ENCODE measurements at places on chromosomes 1 and 21.

DNA sequence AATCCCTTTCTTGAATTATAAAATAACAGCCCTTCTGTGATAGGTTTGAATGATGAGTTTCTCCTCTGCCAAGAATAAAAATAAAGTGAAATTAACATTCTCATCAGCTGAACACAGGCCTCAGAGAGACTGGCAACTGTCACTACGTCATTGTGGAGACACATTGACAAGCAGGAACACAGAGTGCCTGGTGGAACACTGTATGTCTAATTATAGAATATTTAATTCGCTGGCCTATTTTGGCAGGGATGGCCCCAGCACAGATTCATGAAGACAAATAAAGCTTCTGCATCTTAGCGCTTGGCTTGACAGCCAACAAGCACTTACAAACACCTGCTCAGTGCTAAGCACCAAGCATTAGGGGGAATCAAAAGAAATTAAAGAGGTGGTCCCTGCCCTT, 52.0 kb upstream of the SMYD2 start:
- no peak for DNase-seq

DNA sequence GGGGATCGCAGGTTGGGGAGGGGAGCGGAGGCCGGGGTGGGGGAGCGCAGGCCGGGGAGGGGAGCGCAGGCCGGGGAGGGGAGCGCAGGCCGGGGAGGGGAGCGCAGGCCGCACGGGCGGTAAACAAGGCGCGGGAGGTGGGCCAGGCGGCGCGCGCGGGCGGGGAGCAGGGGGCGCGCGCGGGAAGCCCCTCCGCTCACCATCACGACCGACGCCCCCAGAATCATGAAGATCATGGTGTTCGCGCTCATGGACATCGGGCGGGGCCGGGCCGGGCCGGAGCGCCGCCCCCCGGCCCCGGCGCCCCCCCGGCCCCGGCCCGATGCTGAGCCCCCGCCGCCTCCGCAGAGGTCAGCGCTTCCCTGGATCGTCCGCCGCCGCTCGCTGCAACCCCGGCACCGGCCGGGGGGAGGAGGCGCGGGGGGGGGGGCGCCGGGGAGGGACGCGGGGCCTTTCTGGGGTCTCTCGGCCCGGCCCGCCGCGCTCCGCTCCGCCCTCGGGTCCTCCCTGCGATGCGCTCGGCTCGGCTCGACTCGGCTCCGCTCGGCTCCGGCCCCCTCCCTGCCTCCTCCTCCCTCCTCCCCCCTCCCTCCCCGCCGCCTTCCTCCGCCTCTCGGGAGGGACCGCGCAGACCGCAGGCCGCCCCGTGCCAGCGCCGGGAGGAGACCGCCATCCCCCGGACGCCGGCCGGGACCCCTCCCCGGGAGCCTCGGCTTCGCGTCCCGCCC, at the start of gene TMEM240:
Gene TMEM240, minus strand, starts transcription at position 535 of the 728 bp plus-strand sequence. Its CDS starts 278 bp downstream, at position 257.
- peak; percentile 59 for DNase-seq

- no peak for DNase-seq
Observed at GRCh38 chr1:103492003-103492625, 33.4 kb upstream of the RNPC3 start.

DNA sequence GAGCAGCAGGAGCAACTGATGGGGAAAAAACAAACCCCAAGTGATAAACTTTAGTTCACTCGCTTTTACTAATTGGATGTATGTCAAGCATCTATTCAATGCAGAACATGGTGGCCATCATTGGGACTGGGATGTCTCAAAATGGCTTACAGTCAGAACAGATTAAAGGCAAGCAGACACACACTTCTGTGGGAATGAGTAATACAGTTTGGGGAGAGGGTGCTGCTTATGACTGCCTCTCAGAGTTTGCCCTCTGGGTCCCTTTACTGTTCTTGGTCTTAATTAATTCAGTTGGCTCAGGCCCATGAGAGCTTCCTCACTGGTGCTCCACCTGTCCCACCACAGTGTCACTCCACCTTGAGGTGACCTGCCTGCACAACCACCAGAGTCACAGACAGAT, 119.5 kb downstream of the TBX19 start:
- DNase-seq = no peak

GRCh38 chr1:150807249-150808023, 624 bp downstream of the CTSK start:
- no peak for DNase-seq

Data from stimulated activated CD8-positive, alpha-beta memory T cell treated with anti-CD3 and anti-CD28 coated beads, Interleukin-4, amount 100 ng/mL, for 24 hours (primary cell).